ENCODE measurements at places on chromosomes 2 and 18.

DNA sequence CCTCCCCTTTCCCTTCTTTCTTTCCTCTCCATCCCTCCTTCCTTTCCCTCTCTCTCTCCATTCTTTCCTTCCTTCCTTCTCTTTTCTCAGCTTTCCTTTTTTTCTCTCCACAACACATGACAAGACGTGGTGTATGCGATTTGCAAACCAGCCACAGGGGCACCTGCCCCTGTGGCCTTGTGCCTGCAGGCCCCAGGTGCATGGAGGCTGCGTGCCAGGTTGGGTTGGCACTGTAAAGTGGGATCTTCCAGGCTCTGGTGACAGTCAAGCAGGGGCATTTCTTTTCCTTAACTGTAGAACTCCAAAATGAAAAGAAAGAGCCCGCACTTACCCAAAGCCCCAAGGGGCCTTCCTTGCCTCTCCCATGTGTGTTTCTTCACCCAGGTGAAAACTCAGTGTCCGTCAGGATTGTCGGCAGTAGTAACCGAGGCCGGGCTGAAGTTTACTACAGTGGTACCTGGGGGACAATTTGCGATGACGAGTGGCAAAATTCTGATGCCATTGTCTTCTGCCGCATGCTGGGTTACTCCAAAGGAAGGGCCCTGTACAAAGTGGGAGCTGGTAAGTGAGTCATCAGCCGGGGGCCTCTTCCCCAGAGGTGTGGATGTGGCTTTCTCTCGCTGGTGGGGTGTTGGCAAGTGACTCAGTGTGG is 50.9 kb downstream of the MARCO start:
- no peak for DNase-seq

- no peak for DNase-seq
Measured at GRCh38 chr2:200451511-200451910, 58.4 kb downstream of the KCTD18 start.

- DNase-seq, result no peak
Measured at GRCh38 chr18:68965817-68966216, 167.9 kb downstream of the CCDC102B start.

GRCh38 chr2:218996937-218997336 is 3.7 kb upstream of the CRYBA2 start:
- no peak for DNase-seq

DNA sequence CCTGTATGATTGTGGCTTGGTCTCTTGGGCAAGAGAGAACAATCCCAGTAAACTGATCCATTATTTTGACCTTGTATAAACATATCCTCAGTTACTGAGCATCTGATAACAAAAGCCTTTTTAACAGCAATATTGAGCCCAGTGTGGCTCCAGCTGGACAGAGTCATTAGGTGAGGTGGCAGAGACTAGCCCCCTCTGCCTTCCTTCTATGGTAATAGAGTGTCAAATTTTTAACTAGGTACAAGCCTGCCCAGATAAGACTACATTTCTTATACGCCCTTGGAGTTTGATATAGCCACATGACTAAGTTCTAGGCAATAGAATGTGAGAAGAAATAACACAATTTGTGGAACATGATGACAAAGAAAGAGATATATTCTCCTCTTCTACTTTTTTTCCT is 56.2 kb downstream of the HNMT start:
- DNase-seq, result no peak

GRCh38 chr2:44550561-44550960 is 188.8 kb downstream of the CAMKMT start:
- DNase-seq, result peak; percentile 8

- DNase-seq, result no peak
Measured at GRCh38 chr2:170576296-170576695, 138.8 kb upstream of the SP5 start.

GRCh38 chr2:31413862-31414550 is 536 bp downstream of the XDH start:
- no peak for DNase-seq

DNA sequence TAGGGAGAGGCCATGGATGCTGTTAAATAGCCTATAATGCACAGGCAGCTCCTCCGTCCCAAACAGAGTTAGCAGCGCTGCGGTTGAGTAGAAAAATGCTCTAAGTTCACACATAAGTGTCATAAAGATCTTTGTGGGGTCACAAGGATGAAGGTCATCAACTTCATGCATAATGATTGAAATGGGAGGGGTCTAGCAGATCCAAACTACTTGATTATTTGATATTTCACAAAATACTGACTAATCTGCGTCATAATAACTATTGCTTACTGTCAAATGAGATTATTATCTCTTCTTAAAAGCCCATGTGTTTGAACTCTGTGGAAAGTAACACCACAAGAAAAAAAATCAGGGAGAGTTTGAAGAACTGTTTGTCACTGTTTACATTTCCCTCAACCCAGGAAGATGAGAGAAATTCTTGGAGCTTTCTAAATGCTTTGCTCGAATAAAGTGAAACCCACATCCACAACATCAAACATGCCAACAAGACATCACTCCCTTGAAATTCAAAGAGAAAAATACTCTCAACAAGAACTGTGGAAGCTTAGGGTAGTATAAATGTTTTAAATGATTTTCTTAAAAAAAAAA is 50.5 kb upstream of the CREB1 start:
- DNase-seq, result peak; percentile 42

DNA sequence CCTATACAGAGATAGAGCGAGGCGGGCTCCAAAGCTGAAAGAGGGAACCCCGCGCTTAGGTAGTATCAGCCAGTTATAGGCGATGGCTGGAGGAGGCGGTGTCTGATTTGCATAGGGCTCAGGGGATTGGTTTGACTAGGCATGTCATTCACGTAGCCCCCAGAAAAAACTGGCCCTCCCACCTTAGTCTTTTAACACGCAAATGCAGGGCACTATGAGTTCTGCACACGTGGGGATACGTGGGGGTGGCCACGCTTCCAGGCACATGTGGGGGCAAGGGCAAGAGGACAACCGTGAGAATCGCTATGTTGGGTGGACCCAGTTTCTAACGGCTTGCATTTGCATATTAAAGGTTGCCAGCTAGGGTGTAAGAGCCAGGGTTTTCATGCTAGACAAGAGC is 56.7 kb upstream of the MSTN start:
- no peak for DNase-seq

DNA sequence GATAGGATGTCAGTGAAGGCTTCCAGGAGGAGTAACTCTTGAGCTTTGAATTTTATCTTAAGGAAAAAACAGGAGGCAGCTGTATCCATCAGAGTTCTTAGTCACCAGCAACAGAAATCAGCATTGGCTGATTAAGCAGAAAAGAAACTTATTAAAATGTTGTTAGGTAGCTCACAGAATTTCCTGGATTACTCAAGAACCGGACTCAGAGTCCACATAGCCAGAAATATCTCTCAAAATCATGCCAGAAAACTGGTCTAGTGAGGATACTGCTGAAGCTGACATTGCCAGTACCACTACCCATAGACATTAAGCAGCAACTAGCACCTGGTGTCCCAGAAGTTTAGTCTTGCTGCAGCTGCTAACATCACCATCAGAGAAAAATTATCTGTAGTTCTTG is 10.1 kb upstream of the AFTPH start:
- DNase-seq, result no peak

DNA sequence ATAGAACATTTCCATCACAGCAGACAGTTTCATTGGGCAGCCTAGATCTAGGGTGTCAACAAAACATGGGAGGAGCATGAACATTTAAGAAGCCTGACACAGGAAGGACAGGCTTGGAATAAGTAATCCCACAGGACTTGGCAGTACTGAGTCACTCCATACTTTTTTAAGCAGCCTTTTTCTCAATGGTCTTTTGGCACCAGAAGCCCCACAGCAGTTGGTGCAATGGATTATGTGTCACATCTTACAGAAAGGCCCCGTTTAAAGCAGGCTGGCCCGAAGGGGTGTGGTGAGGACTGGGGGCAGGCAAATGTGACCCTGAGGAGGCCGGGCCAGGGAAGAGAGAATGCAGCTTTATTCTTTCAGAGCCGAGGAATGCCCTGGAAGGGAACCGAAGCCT is 26.6 kb downstream of the SPTBN1 start:
- peak; percentile 91 for DNase-seq

- DNase-seq, result peak; percentile 84
Measured at GRCh38 chr2:143524119-143524553, 394.9 kb downstream of the ARHGAP15 start.

DNA sequence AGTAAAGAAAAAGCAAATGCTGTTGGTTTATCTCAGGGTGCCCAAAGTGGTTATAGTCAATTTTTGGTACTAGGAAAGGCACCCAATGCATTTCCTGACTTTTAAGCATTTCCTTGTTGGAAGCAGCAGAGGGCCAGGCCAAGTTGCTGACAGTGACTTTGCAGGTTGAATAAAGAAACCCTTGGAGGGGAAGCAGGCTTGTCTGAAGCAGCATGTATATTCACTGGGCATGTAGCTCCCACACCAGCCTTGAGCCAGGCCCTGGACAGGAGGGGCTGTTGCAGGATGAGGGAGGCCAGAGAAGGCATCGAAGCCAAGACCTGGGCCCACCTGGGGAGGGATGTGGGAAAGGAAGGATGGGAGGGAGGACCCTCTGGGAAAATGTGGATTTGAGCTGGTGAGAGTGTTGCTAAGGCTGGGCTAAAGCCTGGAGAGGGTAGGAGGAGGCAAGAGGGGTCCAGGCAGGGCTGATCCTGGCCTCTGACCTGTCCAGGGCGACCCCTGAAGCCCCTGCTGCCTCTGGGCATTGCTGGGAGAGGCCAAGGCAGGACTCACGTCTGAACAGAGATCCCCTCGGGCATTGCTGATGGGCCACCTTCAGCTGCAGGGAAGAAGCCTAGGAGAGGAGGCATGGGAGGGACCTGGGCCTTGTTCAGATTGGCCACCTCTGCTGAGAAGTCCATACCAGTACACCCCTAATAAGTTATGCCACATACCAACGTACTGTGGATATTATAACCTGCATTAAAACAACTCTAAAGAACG is 79.6 kb downstream of the STPG4 start:
- DNase-seq, result peak; percentile 51

DNA sequence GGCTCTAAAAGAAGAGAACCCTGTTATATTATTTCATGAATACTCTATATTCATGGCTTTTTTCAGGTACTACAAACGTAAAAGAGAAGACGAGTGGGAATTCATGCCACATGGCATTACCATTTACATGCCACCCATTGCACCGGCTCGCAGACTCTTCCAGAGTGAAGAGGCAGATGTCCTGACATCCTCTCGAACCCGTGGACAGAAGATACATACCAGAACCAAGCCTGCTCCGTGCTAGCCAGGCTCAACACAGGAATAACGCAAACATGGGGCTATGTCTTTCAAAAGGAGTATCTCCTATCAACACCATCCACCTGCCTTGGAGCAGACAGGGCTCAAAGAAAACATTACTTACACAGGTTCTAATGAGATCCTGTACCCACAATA is 168.8 kb downstream of the THADA start:
- DNase-seq, result no peak

DNA sequence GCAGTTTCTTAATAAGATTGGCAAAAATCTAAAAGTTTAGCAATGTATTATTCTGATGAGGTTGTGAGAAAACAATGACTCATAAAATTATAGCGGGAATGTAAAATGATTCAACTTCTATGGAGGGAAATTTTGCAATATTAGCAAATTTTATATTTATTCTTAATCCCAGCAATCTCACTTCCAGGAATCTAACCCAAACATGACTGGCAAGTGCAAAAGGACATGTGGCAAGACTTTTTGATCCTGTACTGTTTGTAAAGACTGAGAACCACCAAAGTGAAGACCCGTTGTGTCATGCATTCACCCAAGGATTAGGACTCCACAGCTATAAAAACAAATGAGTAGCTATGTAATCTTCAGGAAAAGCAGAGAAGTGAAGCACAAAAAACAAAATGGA is 234.8 kb upstream of the KYNU start:
- DNase-seq, result no peak

DNA sequence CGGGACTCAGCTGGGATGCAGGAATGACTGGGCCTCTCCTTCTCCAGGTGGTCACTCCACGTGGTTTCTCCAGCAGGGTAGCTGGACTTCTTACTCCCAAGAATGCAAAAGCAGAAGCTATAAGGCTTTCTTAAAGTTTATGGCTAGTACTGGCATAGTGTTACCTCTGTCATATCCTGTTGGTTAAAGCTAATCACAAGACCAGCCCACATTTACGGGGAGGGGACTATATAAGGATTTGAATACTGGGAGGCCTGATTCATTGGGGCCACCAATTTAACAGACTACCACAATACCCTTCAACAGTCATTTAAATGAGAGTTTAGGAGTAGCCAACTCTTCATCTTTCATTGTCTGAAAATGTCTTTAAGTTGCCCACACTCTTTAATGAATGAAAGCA is 94.4 kb upstream of the TSPYL6 start:
- no peak for DNase-seq

DNA sequence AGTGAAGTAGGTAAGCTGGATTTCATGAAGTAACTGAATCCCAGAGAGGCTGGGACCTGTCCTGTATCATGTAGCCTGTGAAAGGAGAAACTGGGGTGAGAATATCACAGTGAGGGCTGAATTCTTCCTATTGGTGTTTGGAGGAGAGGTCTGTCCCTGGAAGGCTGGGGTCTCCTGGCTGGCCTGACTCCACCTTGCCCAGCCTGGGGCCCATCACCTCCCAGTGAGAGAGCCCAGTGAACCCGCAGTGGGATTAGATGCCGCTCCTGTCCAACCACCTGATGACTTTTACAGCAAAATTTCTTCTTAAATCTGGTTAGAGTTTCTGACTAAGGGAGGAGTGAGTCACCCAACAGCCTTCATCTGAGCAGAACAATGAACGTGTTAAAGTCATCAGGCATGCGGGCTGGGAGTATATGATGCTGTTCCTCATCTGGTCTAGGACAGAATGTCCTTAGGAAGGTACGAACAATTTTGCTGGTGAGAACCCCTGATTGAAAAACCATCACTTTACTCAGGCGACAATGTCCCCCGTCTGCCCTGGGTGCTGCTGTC is 152.9 kb downstream of the LPIN1 start:
- peak; percentile 54 for DNase-seq

GRCh38 chr18:6021306-6022073 is 126.2 kb upstream of the TMEM200C start:
- no peak for DNase-seq

DNA sequence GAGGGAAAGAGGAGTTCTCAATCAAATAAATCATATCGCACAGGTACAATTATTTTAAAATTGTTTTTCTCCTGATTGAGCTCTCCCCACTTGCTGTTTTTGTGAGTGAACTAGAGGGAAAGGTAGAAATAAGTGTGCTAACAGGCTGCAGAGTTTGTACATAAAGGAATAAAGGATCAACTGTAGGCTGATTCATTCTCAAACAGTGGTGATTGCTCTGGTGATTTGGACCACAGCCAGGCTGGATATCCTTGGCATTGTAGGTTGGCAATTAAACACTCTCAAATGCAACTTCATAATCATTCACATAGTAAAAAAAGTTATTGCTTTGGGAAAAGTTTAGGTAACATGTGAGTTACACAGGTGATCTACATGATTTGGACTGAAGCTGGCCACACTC is 29.8 kb downstream of the LRP1B start:
- DNase-seq, result no peak

GRCh38 chr2:10400568-10400977 is 47.6 kb downstream of the ODC1 start:
- DNase-seq, result no peak

DNA sequence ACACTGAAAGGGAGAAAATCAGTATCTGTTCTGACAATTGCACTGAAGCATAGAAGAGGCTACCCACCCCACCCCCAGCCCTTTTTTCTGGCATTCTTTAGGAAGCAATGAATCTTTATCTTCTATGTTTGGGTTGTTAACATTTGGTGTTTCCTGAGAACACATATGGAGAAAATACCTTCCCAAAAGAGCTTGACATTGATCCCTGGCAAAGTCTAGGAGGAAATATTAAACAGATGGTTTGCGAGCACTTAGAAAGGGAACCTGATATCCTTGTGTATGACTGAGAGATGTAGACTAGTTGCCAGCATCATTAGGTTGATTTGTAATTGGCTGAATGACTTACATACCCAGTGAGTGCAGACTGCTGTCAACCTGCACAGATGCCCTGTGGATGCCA is 42.9 kb downstream of the DOK1 start:
- peak; percentile 18 for DNase-seq

Data from AG10803 (cell line).